Stimulated activated CD8-positive, alpha-beta memory T cell treated with anti-CD3 and anti-CD28 coated beads, Interleukin-2, amount 100 ng/mL, for 1 hour (primary cell): ENCODE measurements at places on chromosomes 12 and 14.

DNA sequence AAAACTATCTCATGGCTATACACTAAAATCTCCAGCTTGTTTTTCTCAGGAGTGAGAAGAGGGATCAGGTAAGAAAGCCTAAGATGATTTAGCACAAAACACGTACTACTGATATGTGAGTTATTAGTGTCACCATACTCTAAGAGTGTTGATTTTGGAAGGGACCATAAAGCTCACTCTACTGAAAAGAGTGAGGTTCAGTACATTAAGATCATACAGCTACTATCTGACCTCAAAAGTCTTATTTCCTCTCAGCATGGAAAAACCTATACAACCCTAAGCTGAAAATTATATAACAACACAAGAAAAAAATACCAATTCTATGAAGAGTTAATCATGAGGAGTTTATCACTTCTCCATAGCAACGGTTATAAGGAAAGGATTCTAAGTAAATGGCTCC is 19.5 kb downstream of the SNW1 start:
- no peak for DNase-seq

DNA sequence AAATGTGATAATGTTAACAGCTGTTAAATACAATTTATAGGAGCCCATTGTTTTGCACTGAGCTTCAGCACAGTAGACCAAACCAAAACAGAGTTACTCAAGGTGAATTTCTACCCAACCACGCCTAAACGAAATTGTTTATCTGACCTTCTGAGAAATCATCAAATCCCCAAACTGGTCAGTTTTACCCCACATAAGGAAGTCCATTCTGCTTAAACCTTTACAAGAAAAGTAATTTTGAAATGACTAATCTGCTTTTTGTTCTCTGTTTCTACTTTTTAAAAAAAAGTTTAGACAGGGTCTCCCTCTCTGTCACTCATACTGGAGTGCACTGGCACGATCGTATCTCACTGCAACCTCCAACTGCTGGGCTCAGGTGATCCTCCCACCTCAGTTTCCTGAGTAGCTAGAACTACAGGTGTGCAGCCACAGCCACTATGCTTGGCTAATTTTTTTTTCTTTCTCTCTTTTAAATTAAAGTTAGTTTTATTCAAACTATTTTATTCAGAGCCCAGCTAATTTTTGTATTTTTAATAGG is 1.4 kb upstream of the RNF10 start:
- DNase-seq, result no peak

DNA sequence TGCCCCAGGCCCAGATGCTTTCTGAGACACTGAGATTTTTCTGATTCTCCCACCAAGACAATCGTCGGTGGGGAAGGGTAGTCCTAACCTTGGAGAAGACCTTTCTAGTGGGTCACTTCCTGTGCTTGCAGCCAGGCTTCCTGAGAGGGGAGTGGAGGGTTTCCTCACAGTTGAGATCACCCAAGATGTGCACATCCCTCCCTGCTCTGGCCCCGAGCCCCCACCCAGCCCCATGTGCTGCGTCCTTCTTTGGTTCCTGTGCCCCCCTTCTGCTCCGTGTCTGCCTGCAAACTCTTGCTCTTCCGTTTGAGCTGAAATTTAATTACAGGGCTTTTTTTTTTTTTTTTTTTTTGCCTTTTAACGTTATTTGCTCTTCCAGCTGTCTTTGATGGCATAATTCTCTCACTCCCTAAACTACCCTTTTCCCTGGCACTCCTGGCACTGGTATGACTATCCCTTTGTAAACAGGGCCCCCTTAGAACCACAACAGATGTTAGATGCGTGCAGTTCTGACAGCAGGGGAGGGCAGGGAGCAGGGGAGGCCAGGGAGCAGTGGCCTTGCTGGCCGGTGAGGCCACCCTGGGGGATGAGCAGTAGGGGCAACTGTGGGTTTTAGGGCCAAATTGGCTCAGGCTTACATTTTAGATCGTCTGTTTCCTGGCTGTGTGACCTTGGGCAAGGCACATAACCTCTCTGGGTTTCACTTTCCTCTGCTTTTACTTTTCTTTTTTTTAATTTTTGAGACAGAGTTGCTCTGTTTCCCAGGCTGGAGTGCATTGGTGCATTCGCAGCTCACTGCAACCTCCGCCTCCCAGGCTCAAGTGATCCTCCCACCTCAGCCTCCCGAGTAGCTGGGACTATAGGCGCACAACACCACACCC is 144.5 kb downstream of the PHETA1 start:
- DNase-seq, result no peak

DNA sequence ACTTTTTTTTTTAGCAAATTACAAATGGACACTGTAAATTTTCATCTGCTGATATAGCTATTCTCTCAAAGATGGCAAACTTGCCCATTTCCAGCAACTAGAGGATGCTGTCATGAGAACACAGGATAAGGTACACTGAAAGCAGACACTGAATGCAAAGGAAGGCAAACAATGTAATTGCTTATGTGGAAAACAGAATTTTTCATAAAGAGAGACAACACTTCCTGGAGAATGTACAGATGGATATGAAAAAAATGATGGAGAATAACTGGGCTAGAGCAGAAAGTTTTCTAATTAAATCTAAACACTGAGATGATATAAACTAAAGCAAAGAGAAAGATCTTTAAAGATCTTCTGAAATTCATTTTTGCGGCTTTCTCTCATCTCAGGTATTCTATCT is 581 bp downstream of the CD69 start:
- no peak for DNase-seq
